Mammary epithelial cell (primary cell): ENCODE measurements at places on chromosomes 13 and 19. TPM values are rescaled to one million over a fixed set of nuclear protein-coding genes. Genes with fewer than 3 reads are reported as not detected.

The CYP4F8 gene
- polyA plus RNA-seq: not detected

The KLK12 gene
- polyA plus RNA-seq: not detected

The LENG9 gene
- 1.9 TPM for polyA plus RNA-seq

The GJB6 gene
- polyA plus RNA-seq: 1.4 TPM

The ZNF726 gene
- polyA plus RNA-seq: 1.2 TPM

The ZNF101 gene
- 4.9 TPM for polyA plus RNA-seq

The IZUMO2 gene
- polyA plus RNA-seq: not detected

The LRRC25 gene
- polyA plus RNA-seq: not detected

The LIN7B gene
- 1.5 TPM for polyA plus RNA-seq

The PEAK3 gene
- polyA plus RNA-seq: not detected

The KLF1 gene
- polyA plus RNA-seq: 0.07 TPM

The CD177 gene
- polyA plus RNA-seq: 0.19 TPM

The SYNGR4 gene
- polyA plus RNA-seq: not detected

The ZNF835 gene
- polyA plus RNA-seq: not detected

The MBD3 gene
- 42.7 TPM for polyA plus RNA-seq

The CEACAM7 gene
- polyA plus RNA-seq: not detected

DNA sequence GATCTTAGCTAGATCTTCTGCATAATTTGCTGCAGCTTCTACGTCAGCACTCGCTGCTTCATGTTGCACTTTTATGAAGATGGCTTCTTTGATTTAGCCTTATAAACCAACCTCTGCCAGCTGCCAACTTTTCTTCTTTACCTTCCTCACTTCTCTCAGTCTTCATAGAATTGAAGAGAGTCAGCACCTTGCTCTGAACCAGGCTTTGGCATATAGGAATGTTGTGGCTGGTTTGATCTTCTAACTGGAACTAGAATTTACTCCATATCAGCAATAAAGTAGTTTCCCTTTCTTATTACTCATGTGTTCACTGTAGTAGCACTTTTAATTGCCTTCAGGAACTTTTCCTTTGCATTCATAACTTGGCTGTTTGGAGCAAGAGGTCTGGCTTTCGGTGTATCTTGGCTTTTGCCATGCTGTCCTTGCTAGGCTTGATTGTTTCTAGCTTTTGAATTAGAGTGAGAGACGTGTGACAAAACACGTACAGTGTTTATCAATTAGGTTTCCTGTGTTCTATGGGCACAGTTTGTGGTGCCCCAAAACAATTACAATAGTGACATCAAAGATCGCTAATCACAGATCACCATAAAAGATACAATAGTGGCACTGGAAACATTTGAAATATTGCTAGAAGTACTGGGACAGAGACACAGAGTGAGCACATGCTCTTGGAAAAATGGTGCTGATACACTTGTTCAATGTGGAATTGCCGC is 50.7 kb downstream of the NDFIP2 start:
- no peak for DNase-seq

DNA sequence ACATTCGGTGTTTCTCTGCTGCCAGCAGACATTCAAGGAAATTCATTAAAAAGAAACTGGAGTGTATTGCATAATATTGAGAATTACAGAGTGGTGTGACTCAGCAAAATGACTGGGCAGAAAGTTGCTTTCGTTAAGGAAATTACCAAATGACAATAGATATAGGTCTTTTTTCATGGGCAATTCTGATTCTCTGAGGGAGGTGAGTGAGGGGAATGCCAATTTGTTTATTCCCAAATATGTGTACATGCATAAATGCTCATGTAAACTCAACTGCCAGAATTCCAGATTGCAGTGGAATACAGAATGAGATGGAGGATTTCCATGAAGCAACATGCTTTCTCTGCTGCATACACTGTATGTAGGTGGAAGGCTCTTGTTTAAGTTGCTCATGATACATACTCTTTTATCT is 1730.1 kb downstream of the SLITRK5 start:
- peak; percentile 91 for DNase-seq

DNA sequence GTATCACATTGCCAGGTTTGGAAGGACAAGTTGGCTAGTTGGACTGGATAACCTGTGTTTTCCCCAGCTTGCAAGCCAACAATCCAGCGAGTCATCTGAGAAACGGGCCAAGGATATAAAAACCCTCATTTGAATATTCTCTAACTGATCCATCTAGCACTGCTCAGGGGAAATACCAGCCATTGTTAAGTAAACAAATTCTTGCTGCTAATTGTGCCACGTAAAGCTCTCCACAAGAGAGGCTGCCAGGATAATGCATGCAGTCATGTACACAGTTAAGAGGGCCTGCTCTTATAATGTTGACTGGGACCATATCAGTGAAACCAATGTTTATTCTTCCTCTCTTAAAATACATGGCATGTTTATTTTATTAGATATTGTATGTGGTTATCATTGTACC is 663.2 kb upstream of the SGCG start:
- DNase-seq: no peak

DNA sequence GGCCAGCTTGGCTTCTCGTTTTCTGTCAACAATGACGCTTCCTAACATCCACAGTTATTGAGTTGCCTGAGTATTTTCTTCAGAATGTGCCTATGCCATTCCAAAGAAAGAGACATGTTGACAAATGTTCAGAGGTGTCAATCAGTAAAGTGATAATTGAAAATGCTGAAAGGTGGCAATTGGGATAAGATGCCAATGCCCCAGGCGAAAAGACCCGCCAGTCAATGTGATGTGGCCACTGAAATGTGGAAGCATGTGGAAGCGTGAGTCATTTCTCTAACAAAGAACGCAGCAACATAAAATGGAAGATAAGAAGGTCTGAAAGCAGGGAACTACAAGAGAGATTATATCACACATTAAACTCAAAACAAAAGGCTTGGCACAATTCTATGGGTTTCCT is 882.2 kb upstream of the SLC10A2 start:
- no peak for DNase-seq

DNA sequence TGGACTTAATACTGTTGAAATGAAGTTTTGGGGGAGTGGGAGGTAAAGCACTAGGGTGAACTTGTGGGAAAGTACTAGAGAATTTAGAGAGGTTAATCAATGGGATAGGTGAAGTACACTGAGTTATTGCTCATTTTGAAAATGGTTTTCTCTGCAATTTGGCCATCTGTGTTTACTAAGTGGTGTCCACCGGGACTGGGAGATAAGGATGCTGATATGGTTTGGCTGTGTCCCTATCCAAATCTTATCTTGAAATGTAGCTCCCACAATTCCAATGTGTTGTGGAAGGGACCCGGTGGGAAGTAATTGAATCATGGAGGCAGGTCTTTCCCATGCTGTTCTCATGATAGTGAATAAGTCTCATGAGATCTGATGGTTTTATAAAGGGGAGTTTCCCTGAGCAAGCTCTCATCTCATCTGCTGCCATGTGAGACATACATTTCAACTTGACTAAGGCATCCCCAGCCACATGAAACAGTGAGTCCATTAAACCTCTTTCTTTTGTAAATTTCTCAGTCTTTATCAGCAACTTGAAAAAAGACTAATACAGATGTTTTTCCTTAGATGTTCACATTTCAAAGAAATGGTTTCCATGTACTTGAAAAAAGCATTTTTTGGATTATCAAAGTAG is 1569.4 kb upstream of the PRR20A start:
- no peak for DNase-seq

- DNase-seq: no peak
These were observed 12.4 kb downstream of the WDR87 start for GRCh38 chr19:37893845-37894575.

DNA sequence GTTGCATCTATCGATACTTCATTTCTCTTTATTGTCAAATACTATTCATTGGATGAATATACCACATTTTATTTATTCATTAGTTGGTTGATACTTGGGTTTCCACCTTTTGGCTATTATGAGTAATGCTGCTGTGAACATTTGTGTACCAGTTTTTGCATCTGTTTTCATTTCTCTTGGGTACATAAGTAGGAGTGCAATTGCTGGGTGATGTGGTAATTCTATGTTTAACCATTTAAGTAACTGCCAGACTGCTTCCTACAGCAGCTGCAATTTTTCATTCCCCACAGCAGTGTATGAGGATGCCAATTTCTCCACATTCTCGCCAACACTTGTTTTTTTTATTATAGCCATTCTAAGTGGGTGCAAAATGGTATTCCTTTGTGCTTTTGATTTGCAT is 2.6 kb downstream of the KCNJ14 start:
- DNase-seq: no peak

DNA sequence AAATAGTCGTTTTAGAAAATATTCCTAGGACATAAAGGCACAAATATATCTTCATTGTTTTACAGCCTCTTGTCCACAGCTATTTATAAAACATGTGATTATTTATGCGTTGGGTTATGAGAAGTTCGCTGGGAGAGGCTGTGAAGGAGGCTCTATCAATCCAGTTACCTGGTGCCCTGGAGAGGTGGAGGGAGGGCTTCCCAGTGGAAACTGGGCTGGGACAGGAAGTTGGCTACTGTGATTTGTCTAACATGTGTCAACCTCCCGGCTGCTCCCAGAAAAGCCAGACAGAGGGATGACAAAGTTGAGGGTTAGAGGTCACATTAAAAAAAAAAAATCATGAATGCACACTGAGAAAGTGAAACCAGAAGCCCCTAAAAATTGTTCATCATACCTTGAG is 346.5 kb downstream of the ZNF536 start:
- no peak for DNase-seq

- DNase-seq: no peak
These were observed 123.3 kb downstream of the AKAP11 start for GRCh38 chr13:42395086-42395821.

DNA sequence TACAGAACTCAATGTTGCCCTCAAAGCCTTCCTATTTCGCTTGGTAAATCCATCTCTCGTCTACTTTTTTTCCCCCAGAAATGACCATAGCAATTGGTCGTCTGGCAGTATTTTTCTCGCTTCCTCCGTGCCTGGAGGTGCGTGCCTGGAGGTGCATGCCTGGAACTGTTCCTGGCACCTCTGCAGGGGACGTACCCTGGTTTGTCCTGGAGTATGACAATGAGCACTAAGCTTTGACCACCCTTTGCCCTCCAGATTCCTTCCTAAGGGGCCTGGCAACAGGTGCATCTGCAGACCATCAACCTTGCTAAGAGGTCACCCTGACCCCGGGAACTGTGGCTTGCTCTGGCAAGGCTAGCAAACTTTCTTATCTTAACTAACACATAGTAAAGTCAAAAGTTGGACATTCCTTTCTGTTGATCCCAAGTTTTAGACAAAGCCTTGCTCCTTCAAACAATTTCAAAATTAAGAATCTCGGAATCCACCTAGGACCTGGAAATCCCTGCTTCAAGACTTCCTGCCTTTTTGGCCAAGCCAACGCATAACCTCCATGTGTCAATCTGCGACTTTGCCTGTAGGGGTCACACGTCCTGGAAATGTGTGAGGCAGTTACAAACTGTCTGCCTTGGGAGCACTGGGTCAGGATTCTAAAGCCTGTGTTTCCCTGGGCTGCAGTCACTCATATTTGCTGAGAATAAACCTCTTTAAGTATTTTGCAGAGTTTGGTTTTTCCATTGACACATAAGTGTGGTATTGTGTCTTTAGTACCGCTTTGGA is 28.8 kb upstream of the TUBGCP3 start:
- DNase-seq: peak; percentile 33

DNA sequence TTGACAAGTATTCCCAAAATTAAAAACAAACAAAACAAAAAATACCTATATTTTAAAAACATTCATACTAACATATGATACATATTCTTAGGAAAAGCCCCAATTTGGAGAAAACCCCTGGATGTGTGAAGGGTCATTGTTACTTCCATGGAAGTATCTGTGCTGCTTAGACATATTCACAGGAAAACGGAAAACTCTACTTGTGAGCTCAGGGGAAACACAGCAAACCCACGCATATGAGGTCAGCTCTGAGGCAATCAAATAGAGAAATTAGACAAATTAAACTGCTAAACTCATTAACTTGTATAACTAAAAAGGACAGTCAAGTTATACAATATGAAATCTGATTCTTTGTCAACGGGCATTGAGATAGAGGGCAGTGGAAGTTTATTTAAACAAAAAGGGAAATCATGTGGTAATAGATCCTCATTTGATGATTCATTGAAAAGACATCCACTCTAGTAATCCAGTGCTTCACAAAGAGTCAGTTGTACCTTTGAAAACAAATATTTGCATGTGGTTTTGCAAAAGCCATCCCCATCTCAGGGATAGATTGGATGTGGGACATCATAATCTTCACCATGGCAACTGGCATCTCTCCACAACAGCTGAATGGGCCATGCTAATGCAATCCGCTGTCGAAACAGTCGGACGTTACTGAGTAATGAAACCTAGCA is 423.4 kb downstream of the ITGBL1 start:
- DNase-seq: peak; percentile 91

- DNase-seq: no peak
These were observed 26.5 kb downstream of the COMP start for GRCh38 chr19:18764591-18765051.

- no peak for DNase-seq
These were observed 418 bp upstream of the ZNF709 start for GRCh38 chr19:12485052-12485416.

- DNase-seq: no peak
These were observed 48.8 kb upstream of the RAP2A start for GRCh38 chr13:97385146-97385545.

DNA sequence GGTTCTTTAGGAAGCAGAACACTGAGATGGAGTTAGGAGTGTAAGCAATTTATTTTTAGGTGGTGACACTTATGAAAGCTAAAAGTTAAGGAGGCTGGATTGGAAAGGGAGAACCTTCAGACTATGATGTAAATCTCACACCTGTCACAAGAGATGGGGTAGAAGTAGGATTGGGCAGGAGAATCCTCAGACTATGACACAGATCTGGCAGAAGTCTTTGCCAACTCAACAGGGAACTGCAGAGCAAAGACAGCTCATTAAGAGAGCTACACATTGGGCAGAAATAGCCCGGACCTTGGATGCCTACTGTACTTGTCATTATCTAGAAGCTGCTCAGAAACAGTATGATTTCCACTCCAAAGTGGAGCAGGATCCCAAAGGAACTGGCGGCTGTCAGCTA is 134.4 kb downstream of the DNAJC15 start:
- DNase-seq: no peak

GRCh38 chr13:20142023-20142926 is 18.6 kb downstream of the GJA3 start:
- no peak for DNase-seq

- DNase-seq: no peak
These were observed 108.0 kb downstream of the URI1 start for GRCh38 chr19:30049846-30050667.

- no peak for DNase-seq
These were observed 511 bp downstream of the WDR88 start for GRCh38 chr19:33132425-33132824.

DNA sequence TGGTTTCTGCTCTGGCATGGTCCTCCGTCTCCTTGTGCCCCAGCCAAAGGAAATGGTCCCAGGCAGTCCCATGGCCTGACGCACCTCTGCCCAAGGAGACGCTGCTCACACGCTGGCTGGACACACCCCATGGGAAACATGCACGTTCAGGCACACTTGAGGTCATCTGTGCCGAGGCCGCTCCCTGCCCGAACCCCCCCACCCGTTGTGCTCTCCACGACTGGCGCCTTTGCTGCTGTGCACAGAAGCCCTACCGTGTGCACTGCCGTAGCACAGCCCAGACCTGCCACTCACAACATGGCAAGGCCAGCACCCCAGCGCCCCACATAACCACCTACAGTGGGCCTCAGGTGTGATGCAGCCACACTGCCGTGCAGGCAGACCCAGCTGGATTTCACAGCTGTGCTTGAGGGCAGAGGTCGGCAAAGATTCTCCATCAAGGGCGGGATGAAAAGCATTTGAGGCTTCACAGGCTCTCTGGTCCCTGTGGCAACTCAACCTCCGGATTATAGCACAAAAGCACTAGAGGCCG is 65.7 kb downstream of the SPACA7 start:
- no peak for DNase-seq
